DMS79 treated with DMSO at 0.1 percent for 48 hours (cell line): ENCODE measurements at places on chromosomes 11 and 22.
A peak's percentile ranks its signal among the peaks of the same experiment; 100 is the strongest.

- no peak for DNase-seq
Observed at GRCh38 chr22:25654676-25655075, 87.3 kb upstream of the MYO18B start.

- no peak for DNase-seq
Observed at GRCh38 chr11:35911616-35912165, 32.2 kb upstream of the LDLRAD3 start.

- DNase-seq = no peak
Observed at GRCh38 chr11:47489395-47489755, 40.4 kb upstream of the RAPSN start.

DNA sequence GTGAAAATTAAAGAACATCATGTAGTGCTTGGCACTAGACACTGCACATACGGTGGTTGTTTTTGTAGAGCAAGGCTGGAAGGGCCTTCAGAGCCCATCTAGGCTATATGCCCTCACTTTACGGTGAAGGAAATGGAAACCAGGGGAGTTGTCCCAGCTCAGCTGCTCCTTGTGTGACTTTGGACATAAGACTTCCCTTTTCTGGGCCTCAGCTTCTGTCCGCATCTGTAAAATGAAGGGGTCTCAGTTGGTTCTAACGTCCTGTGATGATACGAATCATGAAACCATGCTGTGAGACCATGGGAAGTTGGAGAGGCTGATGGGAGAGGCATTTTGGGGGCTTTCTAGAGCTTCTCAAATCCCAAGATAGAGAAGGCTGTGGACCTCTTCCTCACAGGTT, 4.7 kb downstream of the KCNE3 start:
- DNase-seq = no peak

DNA sequence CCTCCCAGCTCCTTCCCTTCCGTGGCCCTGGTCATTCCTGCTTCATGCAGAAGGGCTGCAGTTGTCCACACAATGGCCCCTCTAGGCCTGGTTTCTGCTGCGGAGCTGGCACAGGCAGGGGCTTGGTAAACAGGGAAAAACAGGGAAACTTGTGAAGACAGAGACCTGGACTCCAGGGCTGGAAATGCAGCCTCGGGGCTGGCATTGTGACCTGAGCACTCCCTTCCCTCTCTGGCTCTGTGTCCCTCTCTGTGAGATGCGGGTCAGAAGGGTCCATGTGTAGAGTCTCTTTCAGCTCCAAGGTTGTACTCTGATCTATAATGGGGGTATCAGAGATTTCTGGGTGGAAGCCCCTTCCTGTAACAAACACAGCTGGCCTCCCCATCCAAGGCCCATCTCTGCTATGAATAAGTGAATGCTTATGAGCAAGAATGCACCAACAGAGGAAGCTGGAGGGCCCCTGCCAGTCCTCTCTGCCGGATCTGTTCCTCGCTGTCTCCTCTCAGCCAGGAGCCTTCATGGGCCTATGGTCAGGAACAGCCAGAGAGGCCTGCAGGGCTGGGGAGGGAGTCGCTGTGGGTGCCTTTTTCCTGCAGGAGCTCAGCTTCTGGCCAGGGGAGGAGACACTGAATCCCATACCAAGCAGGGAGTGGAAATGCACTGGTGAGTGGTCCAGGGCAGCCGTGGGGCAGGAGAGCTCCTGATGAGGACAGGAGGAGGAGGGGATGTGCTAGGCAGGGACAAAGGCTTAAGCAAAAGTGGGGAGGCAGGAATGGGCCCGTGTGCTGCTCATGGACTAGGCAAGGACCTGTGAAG, 6.7 kb upstream of the DERL3 start:
- no peak for DNase-seq

DNA sequence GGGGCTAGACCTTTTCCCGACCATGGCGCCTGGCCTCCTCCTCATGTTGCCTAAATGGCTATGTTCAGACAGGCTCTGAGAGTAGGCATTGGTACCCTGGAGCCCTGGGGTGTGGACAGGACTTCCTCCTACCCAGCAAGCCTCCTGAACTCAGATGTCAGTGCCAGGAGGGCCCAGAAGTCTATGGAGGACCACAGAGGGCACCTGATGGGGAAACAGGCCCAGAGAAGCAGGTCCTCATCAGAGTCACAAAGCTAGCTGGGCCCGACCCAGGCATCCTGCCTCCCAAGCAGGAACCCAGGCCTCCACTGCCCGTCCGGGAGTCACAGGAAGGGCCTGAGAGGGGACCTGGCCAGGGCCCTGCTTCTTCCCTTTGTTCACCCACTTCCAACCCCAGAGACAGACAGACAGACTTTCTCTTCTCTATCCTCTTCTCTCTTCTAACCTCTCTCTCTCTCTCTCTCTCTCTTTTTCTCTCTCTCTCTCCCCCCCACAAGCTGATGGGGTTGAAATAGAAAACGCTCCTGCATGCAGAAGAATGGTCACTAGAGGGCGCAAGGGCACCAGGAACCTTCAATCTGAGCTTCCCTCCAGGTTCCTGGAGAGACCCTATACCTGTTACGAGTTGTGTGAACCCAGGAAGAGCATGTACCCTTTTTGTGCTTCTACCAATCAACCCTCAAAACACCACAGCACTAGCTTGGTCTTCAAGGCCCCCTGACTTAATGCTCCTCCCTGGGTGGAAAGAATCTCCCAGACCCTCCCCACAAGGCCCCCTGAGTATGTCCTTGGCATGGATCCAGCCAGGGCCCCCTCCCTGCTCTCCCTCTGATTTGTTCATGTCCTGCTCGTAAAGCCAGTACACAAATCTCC, 27.1 kb downstream of the ARAP1 start:
- peak; percentile 93 for DNase-seq

GRCh38 chr11:122642472-122642922, 13.0 kb upstream of the UBASH3B start:
- no peak for DNase-seq

DNA sequence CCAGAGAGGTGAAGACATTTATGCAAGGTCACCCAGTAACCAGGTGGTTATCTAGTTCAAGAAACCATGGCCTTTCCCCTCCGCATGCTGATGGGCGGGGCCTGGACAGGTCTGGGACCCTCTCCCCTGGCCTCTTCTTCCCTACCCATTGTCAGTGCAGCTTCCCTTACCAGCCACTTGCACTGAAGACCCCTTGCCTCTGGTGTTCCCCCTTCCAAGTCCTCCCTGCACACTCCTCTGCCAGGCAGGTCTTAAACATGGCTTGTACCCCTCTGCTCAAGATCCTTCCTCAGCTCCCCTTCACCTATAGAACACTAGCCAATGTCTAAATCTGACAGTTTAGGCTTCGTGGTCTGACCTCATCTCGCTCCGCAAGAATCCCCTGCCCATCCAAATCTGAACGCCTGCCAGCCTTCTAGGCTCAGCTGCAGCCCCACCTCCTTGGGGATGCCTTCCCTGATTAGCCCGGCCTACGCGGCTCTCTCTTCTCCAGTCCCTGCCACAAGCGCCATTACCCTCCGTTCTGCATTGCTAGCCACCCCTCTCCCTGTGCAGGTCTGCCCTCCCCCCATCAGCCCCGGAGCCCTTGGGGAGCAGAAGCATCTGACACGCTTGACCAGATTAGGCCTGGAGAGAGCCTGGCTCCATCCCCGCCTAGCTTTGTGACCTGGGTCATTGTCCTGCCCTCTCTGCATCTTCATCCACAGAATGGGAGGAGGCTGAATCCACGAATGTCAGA, 213.8 kb downstream of the DSCAML1 start:
- peak; percentile 90 for DNase-seq

DNA sequence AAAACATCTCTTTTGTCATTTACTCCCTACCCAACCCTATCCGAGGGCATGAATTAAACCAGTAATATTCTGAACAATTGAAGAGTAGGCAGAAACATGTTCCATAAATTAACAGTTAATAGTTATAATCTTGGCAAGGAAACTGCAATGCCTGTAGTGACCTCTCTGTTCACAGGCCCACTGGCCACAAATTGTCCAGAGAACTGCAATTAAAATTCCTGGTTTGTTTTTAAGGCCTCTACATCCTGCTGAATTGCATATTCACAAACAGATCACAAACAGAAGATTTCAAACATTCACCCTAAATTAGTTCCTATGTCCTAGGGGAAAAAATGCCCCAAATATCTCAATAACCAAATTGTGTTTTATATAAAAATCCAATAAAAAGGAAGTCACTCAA, 143.2 kb upstream of the TRPC6 start:
- no peak for DNase-seq

GRCh38 chr11:64829536-64830251, 14.8 kb downstream of the CDC42BPG start:
- DNase-seq = no peak

DNA sequence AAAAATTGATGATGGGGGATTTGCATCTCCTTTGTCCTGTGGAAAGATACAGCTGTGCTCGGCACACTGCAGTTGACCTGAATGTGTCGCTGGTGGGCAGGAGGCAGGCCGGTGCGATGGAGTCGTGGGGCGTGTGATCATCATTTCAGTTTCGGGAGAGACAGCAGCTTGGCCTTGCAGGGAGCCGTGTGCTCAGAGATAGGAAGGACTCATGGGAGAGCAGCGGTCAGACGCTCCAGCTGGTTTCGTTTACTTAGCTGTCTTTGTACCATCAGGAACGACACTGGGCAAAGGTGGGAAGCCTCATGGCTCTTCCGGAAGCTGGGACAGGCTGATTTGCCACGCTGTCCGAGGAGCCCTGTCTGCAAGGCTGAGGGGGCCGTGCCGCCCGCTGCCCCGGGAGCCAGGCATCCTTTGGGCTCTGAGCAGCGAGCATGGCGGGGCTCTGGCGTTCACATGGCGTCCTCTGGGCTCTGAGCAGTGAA, 32.7 kb downstream of the GRAMD4 start:
- DNase-seq = no peak

DNA sequence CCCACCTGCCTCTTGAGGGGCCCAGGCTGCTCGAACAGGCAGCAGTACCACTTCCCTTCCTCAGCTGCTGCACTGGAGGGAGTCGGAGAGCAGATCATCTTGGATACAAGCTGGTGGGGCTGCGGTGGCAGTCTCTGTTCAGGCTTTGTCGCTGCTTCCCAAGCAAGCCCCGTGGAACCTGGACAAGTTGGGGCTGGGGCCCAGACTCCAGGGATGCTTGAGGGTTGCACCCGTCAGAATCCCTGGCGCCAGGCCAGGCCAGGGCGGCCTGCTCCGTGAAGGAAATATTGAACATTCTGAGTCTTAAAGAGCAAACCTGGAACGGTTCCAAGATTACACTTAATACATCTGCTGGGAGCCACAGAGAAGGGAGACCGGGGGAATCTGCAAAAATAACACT, 310.1 kb upstream of the SORL1-AS1 start:
- peak; percentile 99 for DNase-seq

DNA sequence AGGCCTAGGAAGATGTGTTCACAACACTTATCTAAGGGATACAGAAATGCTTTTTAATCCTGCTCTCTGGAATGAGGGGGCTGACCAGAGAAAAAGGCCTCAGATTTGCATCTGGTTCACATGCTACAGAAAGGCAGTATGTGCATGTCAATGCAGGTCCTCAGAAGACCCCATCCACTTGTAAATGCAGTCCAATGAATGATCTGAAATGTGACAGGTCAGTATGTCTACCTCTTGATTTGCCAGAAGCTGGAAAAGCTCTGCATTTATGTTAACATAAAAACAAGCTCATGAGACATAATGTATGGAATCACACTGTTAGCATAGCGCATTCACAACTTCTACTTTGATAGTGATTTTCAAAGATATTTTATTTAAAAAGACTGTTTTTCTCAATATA, 367.4 kb upstream of the CHORDC1 start:
- no peak for DNase-seq

DNA sequence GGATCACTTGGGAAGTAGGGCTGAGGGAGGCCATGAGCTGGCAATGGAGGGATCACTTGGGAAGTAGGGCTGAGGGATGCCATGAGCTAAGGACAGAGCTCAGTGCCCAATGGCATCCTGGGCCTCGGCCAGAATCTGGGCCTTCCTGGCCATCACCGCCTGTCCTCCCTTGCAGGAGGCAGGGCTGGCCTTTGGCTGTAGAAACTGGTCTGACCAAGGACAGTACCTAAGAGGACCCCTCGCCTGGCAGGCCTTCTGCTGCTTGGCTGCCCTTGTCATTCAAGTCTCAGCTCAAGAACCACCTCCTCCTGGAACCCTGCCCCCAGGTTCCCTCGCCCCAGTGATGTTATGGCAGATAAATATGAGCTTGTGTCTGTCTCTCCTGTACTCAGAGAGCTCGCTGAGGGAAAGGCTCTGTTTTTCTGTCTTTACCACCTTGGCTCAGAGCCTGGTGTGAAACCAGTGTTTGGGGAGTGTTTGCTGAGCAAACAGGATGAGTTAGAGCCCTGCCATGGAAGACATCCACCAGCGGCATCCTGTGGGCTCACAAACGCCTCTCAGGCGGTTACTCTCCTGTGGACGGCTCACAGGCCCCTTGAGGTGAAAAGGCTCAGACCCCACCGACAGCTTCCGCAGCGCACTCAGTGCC, 19.3 kb upstream of the RASL10A start:
- no peak for DNase-seq

DNA sequence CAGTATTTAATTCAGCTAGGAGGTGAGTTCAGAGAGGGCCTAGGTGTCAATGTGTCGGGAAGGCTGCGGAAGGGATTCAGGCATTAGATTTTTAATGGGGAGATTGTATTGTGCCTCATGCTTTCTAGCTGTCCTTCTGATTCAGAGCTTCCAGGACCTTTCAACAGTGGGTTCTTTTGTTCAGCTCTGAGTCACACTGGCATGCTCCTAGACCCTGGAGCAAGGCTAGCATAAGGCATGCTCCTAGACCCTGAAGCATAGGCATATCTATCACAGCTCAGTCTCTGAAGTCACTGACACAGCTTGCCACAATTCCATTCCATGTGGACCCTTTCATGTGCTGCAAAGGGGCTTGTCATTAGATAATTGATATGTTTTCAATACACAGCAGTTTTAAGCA, 396.9 kb downstream of the RAB38 start:
- no peak for DNase-seq

DNA sequence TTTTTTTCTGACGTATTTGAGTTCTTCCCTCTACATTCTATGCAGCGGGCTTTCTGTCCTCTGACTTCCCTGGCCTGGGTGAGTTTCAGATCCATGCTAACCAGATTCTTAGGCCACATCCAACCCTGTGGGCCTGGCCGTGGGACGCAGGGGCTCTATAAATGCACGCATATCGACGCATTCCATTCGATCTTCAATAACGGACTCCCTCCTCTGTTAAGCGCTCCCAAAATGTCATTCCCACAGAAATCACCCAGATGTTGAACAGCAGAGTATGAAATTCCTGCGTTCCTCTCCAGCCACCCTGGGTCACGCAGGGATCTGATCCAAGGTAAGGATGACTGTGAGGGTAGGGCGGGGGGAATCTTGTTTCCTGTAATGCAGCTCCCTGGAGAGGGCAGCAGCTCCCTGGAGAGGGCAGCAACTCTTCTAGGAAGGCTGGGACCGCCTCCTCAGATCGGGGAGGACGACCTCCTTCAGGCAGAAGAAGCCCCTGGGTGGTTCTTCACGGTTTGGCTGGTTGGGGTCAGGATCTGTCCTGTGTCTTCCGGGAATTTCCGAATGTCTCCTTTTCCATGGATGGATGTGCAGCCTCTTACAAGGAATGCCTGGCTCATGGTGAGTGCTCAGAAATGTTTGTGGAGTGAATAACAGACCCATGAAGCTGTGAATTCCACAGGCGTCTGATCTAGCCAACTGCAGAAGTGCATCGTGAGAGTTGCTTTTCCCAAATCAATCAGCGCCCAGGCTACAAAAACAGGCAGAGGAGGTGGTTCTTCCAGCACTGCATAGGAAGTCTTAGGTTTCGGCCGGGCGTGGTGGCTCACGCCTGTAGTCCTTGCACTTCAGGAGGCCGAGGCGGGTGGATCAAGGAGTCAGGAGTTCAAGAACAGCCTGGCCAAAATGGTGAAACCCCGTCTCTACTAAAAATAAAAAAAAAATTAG, 12.2 kb downstream of the MRGPRD start:
- no peak for DNase-seq

- no peak for DNase-seq
Observed at GRCh38 chr11:93746101-93746500, 4.6 kb downstream of the C11orf54 start.

GRCh38 chr11:56764976-56765375, 16.5 kb upstream of the OR9G4 start:
- DNase-seq = no peak
